Transverse colon (tissue), 4 donors: ENCODE measurements at places on chromosomes 5 and 9.

- no peaks in the 10 kb centered on the region for H3K4me1 ChIP-seq
- no peak overlapping the region for H3K27ac ChIP-seq
- peaks cover 3% of the 10 kb centered on the region for H3K27me3 ChIP-seq
- peak; percentile 9 for DNase-seq
- no peak overlapping the region for H3K4me3 ChIP-seq
Observed at GRCh38 chr9:119375892-119376291, 6.7 kb upstream of the BRINP1 start.

DNA sequence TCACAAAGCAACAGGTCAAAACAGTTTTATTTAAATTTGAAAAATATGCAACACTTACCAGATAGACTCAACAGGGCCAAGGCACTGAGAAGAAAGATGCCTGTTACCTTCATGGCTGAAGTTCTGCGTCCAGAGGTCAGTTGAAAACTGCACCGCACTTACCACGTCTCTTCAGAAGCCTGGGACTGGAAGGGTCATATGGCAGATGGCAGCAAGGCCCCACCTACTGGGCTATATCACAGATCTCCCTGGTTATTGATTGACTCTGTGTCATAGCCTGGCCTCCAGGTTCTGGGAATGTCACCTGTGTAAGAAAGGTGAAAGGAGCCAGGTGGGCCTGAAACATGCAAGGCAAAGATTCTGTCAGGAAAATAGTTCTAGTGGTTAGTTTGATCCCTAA lies at the start of gene SPINK1:
Gene SPINK1, minus strand, starts transcription at position 207 of the 400 bp plus-strand sequence. Its CDS starts 94 bp downstream, at position 113.
- H3K27me3 ChIP-seq, result no peaks in the 10 kb centered on the region
- peak; percentile 63 for DNase-seq
- peaks cover 35% of the 10 kb centered on the region for H3K4me1 ChIP-seq
- no peak within 1 kb of the TSS for H3K4me3 ChIP-seq
- H3K36me3 ChIP-seq, result no peaks in the 10 kb centered on the region

DNA sequence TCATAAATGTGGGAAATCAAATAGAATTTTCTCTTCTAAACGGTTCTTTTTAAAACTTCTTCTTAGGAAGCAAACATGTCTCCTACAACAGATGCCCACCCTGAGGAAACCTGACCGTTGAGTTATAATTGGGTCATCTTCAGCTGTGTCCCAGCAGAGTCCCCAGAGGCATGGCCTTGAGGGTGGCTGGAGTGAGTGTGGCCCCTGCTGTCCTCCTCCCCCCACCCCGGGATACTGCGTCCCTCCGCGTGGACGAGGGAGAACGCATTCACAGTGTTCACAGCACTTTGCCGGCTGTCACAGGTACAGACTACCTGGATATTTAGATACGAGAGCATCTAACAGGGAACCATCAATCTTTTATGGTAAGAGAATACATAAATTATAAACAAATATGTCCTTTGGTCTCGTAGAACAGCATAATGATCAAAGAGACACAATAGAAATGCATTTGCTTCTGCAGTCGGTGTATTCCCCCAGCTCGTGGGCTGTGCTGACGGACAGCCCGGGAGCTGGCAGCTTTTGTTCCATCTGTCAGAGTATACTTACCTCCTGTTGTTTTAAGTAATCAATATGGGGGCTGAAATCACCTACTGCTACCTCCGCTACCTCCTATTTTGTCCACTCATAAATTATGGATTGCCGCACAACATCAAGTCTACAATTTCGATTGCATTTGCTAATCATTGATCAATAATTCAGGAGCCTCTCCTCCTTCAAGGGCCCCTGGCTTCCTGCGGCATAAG lies 214.7 kb downstream of the IRX2 start:
- no peaks in the 10 kb centered on the region for H3K4me1 ChIP-seq
- H3K4me3 ChIP-seq, result no peak overlapping the region
- no peak for DNase-seq
- H3K27ac ChIP-seq, result no peak overlapping the region

- H3K36me3 ChIP-seq, result no peaks in the 10 kb centered on the region
- H3K27ac ChIP-seq, result no peak overlapping the region
- H3K4me1 ChIP-seq, result no peaks in the 10 kb centered on the region
- no peaks in the 10 kb centered on the region for H3K27me3 ChIP-seq
- no peak for DNase-seq
- H3K4me3 ChIP-seq, result no peak overlapping the region
Observed at GRCh38 chr5:178532666-178533065, 57.5 kb downstream of the COL23A1 start.

GRCh38 chr5:117242028-117242427 lies 667.4 kb upstream of the SEMA6A start:
- no peak overlapping the region for H3K4me3 ChIP-seq
- no peaks in the 10 kb centered on the region for H3K4me1 ChIP-seq
- H3K27ac ChIP-seq, result no peak overlapping the region
- no peaks in the 10 kb centered on the region for H3K27me3 ChIP-seq

DNA sequence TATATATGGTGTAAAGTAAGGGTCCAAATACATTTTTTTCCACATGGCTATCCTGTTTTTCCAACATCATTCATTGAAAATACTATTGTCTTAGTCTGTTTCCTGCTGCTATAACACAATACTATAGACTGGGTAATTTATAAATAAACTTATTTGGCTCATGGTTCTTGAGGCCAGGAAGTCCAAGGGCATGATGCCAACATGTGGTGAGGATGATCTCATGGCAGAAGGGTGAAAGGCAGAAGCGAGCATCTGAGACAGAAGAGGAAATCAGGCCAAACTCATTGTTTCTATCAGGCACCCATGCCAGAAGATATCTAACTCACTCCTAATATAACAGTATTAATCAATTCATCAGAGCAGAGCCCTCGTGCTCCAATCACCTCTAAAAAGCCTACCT lies 42.6 kb downstream of the ANKRD55 start:
- H3K27ac ChIP-seq, result no peak overlapping the region
- H3K4me3 ChIP-seq, result no peak overlapping the region
- H3K27me3 ChIP-seq, result no peaks in the 10 kb centered on the region
- no peaks in the 10 kb centered on the region for H3K4me1 ChIP-seq
- no peaks in the 10 kb centered on the region for H3K36me3 ChIP-seq
- DNase-seq, result peak; percentile 33

- H3K27ac ChIP-seq, result no peak overlapping the region
- no peak overlapping the region for H3K4me3 ChIP-seq
- H3K36me3 ChIP-seq, result no peaks in the 10 kb centered on the region
- H3K27me3 ChIP-seq, result no peaks in the 10 kb centered on the region
- H3K4me1 ChIP-seq, result no peaks in the 10 kb centered on the region
- peak; percentile 16 for DNase-seq
Observed at GRCh38 chr9:26773056-26773455, 119.5 kb downstream of the CAAP1 start.

GRCh38 chr5:158565017-158565789 lies 534.5 kb downstream of the EBF1 start:
- no peak overlapping the region for H3K4me3 ChIP-seq
- no peaks in the 10 kb centered on the region for H3K27me3 ChIP-seq
- no peaks in the 10 kb centered on the region for H3K4me1 ChIP-seq
- H3K27ac ChIP-seq, result no peak overlapping the region
- DNase-seq, result no peak

- H3K27me3 ChIP-seq, result no peaks in the 10 kb centered on the region
- H3K27ac ChIP-seq, result peak overlapping the region; percentile 91
- H3K36me3 ChIP-seq, result no peaks in the 10 kb centered on the region
Observed at GRCh38 chr9:88076286-88077070, 61.8 kb downstream of the SPATA31C2 start.

DNA sequence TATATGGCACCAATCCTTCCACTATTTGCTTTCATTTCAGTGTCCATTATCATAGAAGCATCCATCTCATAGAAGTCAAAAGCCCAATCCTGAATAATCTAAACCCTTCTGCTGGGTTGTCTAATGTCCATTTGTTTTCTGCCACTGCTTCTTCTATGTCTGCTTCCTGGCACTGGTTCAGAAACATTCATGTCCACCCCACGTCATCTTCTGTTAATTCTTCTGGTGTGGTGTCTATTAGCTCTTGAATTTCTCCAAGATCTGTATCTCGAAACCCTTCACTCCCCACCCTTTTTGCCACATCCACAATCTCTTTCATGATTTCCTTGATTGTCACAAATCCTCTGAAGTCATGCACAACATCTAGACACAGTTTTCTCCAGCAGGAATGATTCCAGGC lies 23.2 kb upstream of the GOLGA1 start:
- no peak overlapping the region for H3K4me3 ChIP-seq
- DNase-seq, result no peak
- H3K27me3 ChIP-seq, result no peaks in the 10 kb centered on the region
- H3K4me1 ChIP-seq, result no peaks in the 10 kb centered on the region

DNA sequence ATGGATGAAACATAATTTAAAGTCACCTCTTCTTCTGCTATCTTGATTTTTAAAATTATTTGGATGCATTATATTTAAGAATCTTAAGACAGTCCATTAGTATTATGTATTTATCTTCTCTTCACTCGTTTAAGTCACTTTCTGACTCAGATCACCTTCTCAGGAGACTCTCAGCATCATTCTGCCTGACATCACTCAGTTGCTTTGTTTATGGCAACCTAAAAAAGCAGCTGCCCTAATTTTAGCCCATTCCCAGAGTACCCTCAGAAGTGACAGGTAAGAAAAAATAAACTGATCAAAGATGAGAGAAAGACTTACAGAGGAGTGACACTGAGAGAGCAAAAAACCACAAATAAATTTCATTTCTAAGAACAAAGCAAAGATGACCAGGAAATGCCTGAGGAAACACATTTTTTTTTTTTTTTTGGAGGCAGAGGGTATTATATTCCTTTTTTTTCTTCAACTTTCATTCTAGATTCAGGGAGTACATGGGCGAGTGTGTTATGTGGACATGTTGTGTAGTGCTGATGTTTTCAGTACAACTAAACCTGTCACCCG lies 140.5 kb downstream of the MUSK start:
- no peaks in the 10 kb centered on the region for H3K27me3 ChIP-seq
- no peak overlapping the region for H3K4me3 ChIP-seq
- no peak for DNase-seq
- no peak overlapping the region for H3K27ac ChIP-seq
- H3K36me3 ChIP-seq, result no peaks in the 10 kb centered on the region

DNA sequence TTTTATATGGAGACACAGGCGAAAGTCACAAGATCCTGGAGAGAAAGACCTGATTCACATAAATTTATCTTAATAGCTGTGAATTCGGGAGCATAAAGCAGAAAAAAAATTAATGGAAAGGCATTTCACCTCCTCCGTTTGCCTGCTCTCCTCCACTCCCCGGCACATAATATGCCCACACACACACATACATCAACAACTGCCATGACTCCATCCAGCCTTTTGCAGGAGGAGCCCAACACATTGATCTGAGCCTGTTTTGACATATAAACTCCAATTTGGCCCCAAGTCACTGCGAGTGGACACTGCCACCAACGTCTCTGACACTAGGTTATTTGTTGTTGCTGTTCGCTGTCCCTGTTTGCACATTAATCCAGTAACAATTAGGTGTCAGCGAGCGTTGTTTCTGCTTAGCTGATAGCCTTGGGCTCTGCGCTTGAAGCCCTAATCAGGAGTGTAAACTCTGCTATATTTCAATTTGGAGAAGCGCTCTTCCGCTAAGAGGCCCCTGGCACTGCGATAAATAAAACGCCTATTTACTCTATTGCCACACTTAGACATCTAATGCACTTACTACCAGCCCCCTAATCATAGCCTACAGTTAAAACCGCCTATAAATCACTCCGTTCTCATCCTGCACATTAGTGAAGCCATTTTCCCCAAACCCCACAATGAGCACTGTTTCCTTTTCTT lies 195.8 kb upstream of the TBCA start:
- H3K4me1 ChIP-seq, result peaks cover 7% of the 10 kb centered on the region
- H3K27ac ChIP-seq, result no peak overlapping the region
- peak overlapping the region; percentile 45 for H3K4me3 ChIP-seq
- peaks cover 82% of the 10 kb centered on the region for H3K27me3 ChIP-seq
- no peaks in the 10 kb centered on the region for H3K36me3 ChIP-seq

- H3K27me3 ChIP-seq, result no peaks in the 10 kb centered on the region
- H3K4me1 ChIP-seq, result peaks cover 4% of the 10 kb centered on the region
- no peak overlapping the region for H3K4me3 ChIP-seq
- peak overlapping the region; percentile 78 for H3K27ac ChIP-seq
Observed at GRCh38 chr9:89891221-89891590, 286.4 kb downstream of the GADD45G start.

GRCh38 chr5:72085319-72085718 lies 22.0 kb upstream of the MAP1B start:
- no peaks in the 10 kb centered on the region for H3K4me1 ChIP-seq
- H3K4me3 ChIP-seq, result no peak overlapping the region
- H3K36me3 ChIP-seq, result no peaks in the 10 kb centered on the region
- no peak for DNase-seq
- H3K27ac ChIP-seq, result no peak overlapping the region
- peaks cover 28% of the 10 kb centered on the region for H3K27me3 ChIP-seq

- no peaks in the 10 kb centered on the region for H3K36me3 ChIP-seq
- no peaks in the 10 kb centered on the region for H3K27me3 ChIP-seq
- no peak overlapping the region for H3K27ac ChIP-seq
- peaks cover 7% of the 10 kb centered on the region for H3K4me1 ChIP-seq
Observed at GRCh38 chr5:132773601-132774355, 3.3 kb downstream of the SEPTIN8 start.

DNA sequence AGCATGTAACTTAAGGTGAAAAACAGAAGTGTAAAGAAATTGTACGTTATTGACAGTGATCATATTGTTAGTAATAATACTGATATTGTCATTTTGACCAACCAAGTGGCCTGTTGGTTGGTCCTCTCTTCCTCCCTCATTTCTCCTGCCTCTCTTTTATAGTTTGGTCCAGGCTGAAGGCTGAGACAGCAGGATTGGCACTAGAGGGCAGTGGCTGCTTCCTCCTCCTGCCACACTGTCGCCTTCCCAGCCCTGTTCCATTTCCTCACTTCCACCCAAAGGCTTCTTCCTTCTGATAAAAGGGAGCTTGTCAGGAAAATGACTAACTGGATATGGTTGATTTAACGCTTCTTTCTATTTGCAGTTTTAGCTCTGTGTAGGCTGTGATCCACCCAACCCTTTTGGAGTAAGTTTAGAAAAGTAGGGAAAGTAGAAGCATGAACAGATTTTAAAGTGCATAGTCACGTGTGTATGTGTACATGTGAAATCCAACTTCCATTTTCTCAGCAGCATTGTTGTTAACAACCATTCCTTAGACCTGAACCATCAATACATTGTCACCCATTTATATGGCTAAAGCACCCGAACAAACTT lies 35.6 kb downstream of the PTCD2 start:
- DNase-seq, result peak; percentile 11
- no peaks in the 10 kb centered on the region for H3K27me3 ChIP-seq
- no peaks in the 10 kb centered on the region for H3K4me1 ChIP-seq
- H3K4me3 ChIP-seq, result no peak overlapping the region
- no peaks in the 10 kb centered on the region for H3K36me3 ChIP-seq
- no peak overlapping the region for H3K27ac ChIP-seq
